Prostate gland (tissue), 2 donors: ENCODE measurements at places on chromosomes 4 and X.

GRCh38 chrX:71910643-71910985, at the start of gene NHSL2:
Gene NHSL2 (plus strand): TSS chrX:71910845.
- DNase-seq, result no peak

GRCh38 chr4:130335417-130336194, 1239.7 kb downstream of the C4orf33 start:
- DNase-seq, result no peak

GRCh38 chr4:158490629-158491028, 31.1 kb upstream of the RXFP1 start:
- DNase-seq, result no peak

DNA sequence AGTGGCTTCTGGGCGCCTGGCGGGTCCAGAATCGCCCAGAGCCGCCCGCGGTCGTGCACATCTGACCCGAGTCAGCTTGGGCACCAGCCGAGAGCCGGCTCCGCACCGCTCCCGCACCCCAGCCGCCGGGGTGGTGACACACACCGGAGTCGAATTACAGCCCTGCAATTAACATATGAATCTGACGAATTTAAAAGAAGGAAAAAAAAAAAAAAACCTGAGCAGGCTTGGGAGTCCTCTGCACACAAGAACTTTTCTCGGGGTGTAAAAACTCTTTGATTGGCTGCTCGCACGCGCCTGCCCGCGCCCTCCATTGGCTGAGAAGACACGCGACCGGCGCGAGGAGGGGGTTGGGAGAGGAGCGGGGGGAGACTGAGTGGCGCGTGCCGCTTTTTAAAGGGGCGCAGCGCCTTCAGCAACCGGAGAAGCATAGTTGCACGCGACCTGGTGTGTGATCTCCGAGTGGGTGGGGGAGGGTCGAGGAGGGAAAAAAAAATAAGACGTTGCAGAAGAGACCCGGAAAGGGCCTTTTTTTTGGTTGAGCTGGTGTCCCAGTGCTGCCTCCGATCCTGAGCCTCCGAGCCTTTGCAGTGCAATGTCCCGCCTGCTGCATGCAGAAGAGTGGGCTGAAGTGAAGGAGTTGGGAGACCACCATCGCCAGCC, at the start of gene ATOH1:
Gene ATOH1 (plus strand): TSS at position 422 of the 663 bp plus-strand sequence. CDS start 174 bp downstream, at position 596.
- no peak for DNase-seq

- peak; percentile 75 for DNase-seq
Measured at GRCh38 chr4:185143601-185143969, 519 bp downstream of the SLC25A4 start.
